ENCODE measurements at places on chromosomes 11 and 22.

DNA sequence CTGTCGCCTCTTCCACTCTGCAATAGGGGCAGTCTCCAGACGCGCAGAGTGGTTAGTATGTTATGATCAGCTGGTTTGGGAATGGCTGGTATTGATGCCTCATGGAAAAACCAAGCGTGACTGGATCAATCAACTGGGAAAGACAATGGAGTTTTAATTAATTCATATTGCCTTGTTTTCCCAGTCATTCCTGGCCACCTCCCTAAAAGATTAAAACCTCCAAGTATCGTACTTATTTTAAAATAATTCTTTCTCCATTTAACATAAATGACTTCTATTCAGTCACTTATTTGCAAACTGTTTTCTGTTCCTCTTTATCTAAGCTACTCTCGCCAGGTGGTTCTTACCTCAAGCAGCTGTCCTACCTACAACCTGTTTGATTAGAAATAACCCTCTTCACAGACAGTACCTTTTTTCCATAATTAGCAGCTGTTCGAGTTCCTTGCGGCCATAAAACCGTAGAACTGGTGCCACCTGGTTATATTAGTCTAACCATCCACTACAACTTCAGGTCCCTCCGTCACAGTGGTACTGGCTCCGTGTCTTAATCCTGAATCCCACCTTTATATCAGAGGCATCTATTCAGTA is 898 bp downstream of the ZNF215 start:
- no peak for DNase-seq

DNA sequence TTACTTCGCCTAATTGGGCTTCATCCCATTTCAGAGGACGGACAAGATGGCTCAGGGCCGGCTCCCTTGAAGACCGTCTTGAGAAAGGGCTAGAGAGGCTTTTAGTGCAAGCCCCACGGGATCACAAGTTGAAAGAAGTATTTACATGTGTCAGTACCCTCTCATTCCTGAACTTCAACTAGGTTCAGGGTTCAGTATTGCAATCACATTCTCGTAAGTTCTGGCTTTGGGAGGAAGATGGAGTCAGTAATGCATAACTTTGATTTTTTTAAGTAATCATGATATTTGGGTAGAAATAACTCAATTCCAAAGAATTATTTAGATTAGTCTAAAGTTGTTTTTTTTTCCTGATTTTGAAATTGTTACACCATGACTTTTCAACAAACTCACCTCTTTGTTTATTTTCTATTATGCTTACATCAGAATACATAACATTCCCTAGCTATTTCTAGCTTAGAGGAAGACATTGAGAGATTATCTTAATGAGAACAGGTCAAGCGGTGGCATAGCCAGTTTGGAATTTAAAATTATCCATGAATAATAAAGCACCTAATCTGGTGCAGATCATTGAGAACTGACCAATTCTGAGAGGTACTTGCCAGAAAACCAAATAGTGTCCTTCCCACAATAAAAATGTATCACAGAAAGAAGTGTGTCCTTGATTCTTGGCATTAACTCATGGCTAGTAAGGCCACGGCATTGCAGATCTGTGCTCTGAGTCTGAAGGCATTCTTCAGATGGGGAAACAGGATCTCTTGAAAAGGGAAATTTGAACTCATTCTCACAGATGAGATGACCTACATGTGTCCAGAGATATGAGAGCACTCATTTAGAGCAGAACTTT is 92.1 kb upstream of the BLID start:
- no peak for DNase-seq

DNA sequence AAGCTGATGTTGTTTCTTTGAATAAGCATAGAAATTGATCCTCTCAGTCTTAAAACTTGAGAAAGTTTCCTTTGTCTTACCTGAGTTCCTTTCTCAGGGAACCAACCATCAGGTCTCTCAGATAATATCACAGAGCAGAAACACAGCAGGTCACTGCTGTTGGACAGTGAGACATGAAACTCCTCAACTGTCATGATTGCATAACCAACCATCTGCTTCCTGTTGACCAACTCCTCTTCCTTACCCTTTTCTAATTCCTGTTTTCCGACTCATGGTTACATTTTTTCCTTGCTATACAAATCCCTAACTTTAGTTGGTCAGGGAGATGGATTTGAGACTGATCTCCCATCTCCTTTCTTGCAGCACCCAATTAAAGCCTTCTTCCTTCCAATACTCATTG is 845.3 kb downstream of the FAM181B start:
- DNase-seq = no peak

- no peak for DNase-seq
Measured at GRCh38 chr11:93464927-93465540, 78.2 kb downstream of the SMCO4 start.

- DNase-seq = no peak
Measured at GRCh38 chr11:76568139-76568538, 102.4 kb downstream of the LRRC32 start.

- no peak for DNase-seq
Measured at GRCh38 chr11:69131644-69132300, 24.0 kb upstream of the SMIM38 start.

Measured in stimulated activated CD4-positive, alpha-beta T cell treated with anti-CD3 and anti-CD28 coated beads, Interleukin-12 subunit alpha, Interleukin-12 subunit beta, amount 100 ng/mL, for 4 hours (primary cell).